C1 segment of cervical spinal cord (tissue), 14 donors: ENCODE measurements at places on chromosomes 11 and 22.

- DNase-seq, result no peak
Observed at GRCh38 chr22:20433686-20434241, 3.9 kb downstream of the SCARF2 start.

GRCh38 chr11:64258356-64258755 lies 7.0 kb downstream of the PLCB3 start:
- no peak for DNase-seq

- no peak for DNase-seq
Observed at GRCh38 chr11:118804094-118804493, 13.1 kb upstream of the DDX6 start.

DNA sequence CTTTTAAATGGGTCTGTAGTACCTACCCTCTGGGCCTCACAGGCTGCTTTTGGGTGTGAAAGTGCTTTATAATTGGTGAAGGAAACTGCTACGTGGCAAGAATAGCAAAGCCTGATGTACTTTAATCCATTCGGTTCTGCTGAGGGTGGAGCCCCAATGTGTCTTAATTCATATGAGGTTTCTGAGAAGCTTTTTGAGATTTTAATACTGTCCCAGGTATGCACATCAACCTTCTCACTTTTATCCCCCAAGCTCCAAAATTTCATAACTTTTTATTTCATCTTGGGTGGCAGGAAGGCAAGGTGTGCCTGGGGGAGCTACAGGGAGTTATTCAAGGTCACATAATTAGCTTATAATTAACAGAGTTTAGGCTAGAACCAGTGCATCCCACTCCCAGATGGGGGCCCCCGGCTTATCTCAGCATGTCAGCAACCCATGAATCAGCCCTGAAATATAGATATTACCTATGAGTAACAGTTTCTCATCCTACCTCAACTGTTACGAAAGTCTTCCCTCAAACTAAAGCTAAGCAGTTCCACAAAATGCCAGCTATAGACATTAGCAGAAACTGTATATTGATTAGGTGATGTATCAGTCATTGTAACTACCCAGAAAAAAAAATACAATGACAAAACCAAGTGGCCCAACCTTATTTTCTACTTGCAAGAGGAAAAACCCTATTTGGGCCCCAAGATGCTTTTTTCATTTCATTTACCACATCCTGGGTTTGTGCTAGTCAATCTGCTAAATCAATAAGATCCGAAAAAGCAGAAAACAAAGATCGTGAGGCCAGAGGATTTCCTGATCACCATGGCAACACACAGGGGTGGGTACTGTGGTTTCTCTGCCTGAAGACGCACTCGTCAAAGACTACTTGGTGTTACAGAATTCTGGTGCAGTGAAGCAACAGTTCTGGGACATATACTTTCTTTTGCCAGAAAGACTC lies 26.7 kb downstream of the CD44 start:
- peak; percentile 51 for DNase-seq
